Osteocyte (in vitro differentiated cells): ENCODE measurements at places on chromosomes 16 and 17. TPM values are rescaled to one million over a fixed set of nuclear protein-coding genes. Genes with fewer than 3 reads are reported as not detected.

DNA sequence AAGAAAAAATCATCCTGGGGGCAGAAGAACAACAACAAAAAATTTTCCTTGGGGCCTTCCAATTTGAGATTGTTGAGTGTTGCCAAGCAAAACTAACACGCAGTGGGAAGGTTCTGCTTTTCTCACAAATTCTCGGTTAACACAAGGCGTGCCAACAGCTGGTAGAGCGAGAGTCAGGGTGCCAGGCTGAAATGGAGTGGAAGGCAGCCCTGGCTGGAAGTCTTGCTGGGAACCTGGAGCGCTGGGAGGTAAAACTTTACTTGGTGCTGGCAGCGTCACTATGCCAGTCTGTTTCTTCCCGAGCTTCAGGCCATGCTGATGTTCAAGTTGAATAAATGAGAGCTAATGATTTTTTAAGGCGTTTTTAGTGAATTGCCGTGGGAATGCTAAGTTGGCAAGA, 189.4 kb downstream of the WWOX start:
- H3K4me1 ChIP-seq: peaks cover 50% of the 10 kb centered on the region
- H3K27ac ChIP-seq: no peak overlapping the region
- no peak for DNase-seq
- H3K27me3 ChIP-seq: no peaks in the 10 kb centered on the region
- H3K36me3 ChIP-seq: no peaks in the 10 kb centered on the region
- H3K4me3 ChIP-seq: no peak overlapping the region

The NPTX1 gene
- 2.8 and 3.8 TPM in 2 replicates for total RNA-seq

The SPECC1 gene
- total RNA-seq: 12.1 and 12.6 TPM in 2 replicates

The GDPD1 gene
- total RNA-seq: 3.0 and 3.3 TPM in 2 replicates

- H3K4me1 ChIP-seq: peaks cover 14% of the 10 kb centered on the region
- no peaks in the 10 kb centered on the region for H3K36me3 ChIP-seq
- DNase-seq: peak; percentile 82
- H3K27me3 ChIP-seq: peaks cover 8% of the 10 kb centered on the region
Measured at GRCh38 chr16:1279945-1280589, 24.2 kb downstream of the TPSD1 start.

- H3K27me3 ChIP-seq: no peaks in the 10 kb centered on the region
- H3K36me3 ChIP-seq: peaks cover 12% of the 10 kb centered on the region
- H3K27ac ChIP-seq: no peak overlapping the region
- peaks cover 4% of the 10 kb centered on the region for H3K4me1 ChIP-seq
Measured at GRCh38 chr17:44355642-44356099, 8.0 kb downstream of the FAM171A2 start.

The CYB5B gene
- total RNA-seq: 69.8 and 74.2 TPM in 2 replicates

DNA sequence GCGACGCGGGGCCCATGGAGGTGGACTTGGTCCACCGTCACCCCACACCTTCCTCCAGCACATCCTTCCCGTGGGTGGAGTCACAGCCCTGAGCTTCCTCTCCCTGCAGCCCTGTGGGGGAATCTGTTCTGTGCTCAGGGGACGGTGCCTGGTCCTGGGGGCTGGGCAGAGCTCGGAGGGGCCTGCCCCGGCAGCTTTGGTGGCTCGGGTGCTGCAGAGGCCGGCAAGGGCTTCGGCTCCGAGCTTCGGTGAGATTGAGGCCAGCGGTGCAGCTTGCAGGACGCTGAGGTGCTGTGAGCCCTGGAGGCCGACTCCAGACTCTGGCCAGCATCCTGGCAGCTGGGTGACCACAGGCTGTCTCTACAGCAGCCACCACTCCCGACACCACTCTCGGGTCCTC, 36.4 kb downstream of the METRNL start:
- no peak for DNase-seq
- peak overlapping the region; percentile 31 for H3K27ac ChIP-seq
- peaks cover 11% of the 10 kb centered on the region for H3K27me3 ChIP-seq
- no peaks in the 10 kb centered on the region for H3K36me3 ChIP-seq
- H3K4me1 ChIP-seq: peaks cover 32% of the 10 kb centered on the region

GRCh38 chr17:83186751-83187421, 107.5 kb downstream of the METRNL start:
- H3K36me3 ChIP-seq: no peaks in the 10 kb centered on the region
- DNase-seq: peak; percentile 27
- H3K27me3 ChIP-seq: no peaks in the 10 kb centered on the region
- H3K4me3 ChIP-seq: no peak overlapping the region
- H3K27ac ChIP-seq: no peak overlapping the region
- H3K4me1 ChIP-seq: peaks cover 59% of the 10 kb centered on the region

The EPN3 gene
- total RNA-seq: not detected in 2 replicates

The ADAMTS18 gene
- not detected in 2 replicates for total RNA-seq

DNA sequence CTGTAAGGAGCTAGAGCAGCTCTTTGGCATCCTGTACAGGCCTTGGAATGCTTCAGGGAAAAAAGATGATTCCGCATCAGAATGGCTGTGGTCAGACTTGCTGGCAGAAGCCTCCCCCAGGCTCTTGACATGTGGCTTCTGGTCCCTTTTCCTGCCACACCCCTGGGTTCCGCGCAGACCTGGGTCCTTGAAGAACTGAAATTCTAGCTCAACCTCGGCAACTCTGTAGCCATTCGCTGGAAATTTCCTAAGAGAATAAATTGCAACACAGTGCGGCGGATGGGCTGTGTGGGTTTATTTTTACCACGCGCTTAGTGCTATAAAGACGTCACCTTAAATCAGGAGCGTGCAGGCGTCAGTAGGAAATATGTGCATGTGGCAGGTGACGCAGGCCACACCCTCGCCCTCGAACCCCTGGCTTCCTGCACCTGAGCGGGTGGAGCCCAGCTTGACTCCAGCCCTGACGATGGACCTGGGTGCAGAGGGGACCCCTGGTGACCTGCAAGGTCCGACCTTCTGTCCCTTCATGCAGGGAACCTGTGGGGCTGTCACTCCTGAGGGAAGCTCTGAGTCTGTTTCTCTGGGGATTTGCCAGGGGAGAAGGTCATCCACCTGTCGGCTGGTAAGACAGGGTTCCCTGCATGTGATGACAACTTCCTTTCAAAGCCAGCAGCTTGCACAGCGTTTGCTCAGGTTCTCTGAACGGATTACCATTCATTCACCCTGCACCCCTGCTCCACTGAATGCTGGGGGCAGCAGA, 46.3 kb downstream of the METRNL start:
- H3K4me3 ChIP-seq: no peak overlapping the region
- H3K36me3 ChIP-seq: peaks cover 6% of the 10 kb centered on the region
- peaks cover 10% of the 10 kb centered on the region for H3K4me1 ChIP-seq
- peaks cover 17% of the 10 kb centered on the region for H3K27me3 ChIP-seq
- DNase-seq: no peak
- H3K27ac ChIP-seq: no peak overlapping the region

DNA sequence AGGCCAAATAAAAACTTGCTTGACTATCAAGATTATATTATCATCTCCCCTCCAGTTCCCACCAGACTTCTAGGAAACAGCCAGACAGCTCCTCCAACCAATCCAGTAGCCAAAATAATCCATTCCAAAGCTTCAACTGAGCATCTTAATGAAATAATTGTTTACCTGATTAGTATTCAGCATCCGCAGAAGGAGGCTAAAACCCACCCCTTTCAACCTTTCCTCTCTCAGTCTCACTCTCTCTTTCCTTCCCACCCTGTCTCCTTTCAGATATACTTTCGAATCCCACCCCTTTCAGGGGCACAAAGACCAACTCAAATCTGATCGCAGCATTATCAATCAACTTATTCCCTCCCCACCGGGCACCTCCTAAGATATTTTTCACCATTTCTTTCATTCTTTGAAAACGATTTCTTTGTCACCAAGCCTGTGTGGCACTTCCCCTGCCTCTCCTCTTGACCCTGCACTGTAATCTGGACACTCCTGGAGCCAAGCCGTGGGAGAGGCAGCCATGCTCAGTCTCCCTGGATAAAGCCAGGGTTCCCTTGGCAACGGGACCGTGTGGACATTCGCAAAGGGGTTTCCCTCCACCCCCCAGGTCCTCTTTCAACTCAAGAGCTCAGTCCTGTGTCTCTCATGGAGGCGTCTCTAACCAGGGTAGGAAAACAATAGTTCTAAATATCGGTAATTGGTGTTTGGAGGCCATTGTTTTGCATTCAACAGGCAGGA, at the start of gene ANKFN1:
TSS of gene ANKFN1 (plus strand) at position 602 of the 729 bp plus-strand sequence. CDS start 59,193 bp downstream, outside the sequence.
- H3K4me3 ChIP-seq: no peak within 1 kb of the TSS
- no peaks in the 10 kb centered on the region for H3K4me1 ChIP-seq
- H3K27me3 ChIP-seq: no peaks in the 10 kb centered on the region
- H3K36me3 ChIP-seq: no peaks in the 10 kb centered on the region
- DNase-seq: no peak
- H3K27ac ChIP-seq: no peak within 1 kb of the TSS

DNA sequence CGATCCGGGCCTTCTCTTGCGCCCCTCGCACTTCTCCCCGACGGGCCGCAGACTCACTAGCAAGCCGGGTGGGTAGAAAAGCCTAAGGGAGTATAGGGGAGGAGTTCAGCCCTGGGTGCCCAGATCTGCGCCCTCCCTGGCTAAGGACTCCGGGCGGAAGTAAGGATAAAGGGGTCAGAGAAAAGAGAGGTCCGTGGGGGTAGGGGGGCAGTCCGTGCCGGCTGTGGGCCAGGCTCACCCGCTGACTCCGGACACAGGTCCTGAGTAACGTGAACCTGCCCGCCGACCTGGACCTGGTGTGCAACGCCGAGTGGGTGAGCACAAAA, 1.8 kb downstream of the NAGS start:
- H3K27me3 ChIP-seq: peaks cover 7% of the 10 kb centered on the region
- H3K4me3 ChIP-seq: peak overlapping the region; percentile 80
- peak overlapping the region; percentile 60 for H3K27ac ChIP-seq

DNA sequence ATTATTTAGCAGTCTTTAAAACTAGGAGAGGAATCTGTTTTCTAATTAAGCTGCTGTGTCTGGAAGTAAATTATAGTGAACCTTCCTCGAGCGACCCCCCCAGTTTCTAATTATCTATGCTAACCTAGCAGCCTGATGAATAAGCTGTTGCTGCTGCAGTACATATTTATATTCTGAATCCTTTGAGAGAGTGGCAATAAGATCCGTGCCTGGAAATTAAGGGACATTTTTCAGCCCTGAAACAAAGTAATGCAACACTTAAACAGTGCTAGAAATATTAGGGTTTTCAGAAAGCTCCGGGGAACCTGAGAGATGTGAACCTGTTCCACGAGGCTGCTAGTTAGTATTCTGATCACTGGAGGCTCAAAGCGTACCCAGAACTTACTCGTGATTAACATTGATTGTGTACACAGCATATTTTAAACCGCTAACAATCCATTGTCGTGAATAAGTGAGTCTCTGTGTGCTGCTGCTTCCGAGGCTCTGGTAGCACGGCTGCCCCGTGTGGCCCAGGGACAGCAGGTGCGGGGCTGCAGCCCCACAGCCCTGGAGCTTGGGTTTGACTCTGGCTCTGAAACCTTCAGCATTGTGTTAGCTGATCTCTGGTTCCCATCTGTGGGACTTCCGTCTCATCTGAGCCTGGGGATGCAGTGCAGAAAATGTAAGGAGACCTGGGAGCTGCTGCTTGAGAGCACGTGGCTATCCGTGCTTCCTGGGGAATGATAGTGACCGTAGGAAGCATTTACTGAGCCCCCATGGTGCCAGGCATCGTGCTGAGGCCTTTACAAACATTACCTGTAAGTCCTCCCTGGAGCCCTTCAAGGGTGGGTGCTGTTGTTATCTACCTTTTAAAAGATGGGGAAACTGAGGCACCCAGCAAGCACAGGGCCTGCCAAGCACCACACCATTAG, 190.9 kb upstream of the CHMP6 start:
- H3K27me3 ChIP-seq: no peaks in the 10 kb centered on the region
- H3K36me3 ChIP-seq: peaks cover 4% of the 10 kb centered on the region
- no peak overlapping the region for H3K27ac ChIP-seq
- no peak overlapping the region for H3K4me3 ChIP-seq

- H3K27me3 ChIP-seq: peaks cover 9% of the 10 kb centered on the region
- DNase-seq: peak; percentile 92
- no peak overlapping the region for H3K4me3 ChIP-seq
- no peak overlapping the region for H3K27ac ChIP-seq
Measured at GRCh38 chr16:74709441-74709877, 8.8 kb upstream of the MLKL start.

The DOC2B gene
- total RNA-seq: 0.10 TPM in 1 of 2 replicates, not detected in the other

DNA sequence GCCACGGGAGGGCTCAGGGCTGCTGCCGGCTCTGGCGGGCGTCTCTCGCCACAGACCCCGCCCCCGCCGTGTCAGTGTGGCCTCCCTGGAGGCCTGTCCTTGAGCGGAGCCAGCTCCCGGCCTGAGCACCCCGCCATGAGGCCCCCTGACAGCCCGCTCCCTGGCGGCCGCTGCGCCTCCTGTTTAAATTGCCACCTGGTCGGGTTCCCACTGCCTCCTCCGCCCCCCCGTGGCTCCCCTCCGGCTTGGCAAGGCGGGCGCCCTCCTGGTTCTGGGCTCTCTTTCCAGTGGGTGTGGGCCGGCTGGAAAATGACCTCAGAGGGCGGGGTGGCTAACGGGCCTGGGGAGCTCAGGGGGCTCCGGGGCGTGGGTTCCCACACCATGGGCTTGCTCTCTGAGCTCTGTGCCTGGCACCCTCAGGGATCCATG, 42.1 kb upstream of the SSTR5 start:
- no peak overlapping the region for H3K4me3 ChIP-seq
- no peaks in the 10 kb centered on the region for H3K36me3 ChIP-seq
- no peak for DNase-seq
- H3K4me1 ChIP-seq: no peaks in the 10 kb centered on the region
- peaks cover 5% of the 10 kb centered on the region for H3K27me3 ChIP-seq
- H3K27ac ChIP-seq: no peak overlapping the region
